CD4-positive, alpha-beta T cell treated with Interleukin-6 at 100 ng/mL for 8 hours (primary cell): ENCODE measurements at places on chromosomes 1 and 21.

DNA sequence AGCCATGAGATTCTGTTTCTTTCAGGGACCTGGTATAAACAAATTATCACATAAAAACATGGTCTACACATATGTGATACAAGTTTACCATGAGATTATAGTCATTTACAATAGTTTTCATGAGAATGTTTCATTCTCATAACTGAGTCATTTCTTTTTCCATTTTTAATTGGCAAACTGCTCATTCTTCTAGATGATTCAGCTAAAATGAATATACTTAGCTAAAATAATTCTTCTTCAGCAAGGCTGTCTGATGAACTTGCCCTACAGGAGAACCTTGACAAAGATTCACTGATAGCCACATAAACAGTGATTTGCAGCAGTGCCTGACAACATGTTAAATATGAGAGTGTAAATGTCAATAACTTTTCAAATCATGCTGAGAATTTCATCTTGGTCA lies 253.2 kb downstream of the FMN2 start:
- no peak for DNase-seq

DNA sequence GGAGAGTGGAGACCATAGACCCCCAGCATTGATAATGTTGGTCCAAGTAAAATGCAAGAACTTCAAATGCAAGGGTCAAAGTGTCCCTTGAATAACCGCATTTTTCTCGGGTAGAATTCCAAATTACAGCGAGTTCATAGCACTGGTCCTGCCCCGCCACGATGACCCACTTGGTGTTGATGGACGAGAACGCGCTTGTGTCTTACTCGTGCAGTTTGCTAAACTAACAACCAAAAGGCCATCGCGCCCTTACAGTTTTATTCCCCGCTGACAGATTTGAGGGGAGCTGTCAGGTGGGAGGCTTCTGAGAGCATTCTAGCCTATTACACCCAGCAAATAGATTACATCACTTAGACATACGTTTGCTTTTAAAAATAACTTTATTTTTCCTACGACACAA lies 17.3 kb upstream of the TSPEAR start:
- DNase-seq, result no peak

- DNase-seq, result peak; percentile 62
Measured at GRCh38 chr1:39258146-39258924, 53.8 kb downstream of the MACF1 start.

GRCh38 chr1:7584643-7585042 lies 186.5 kb upstream of the VAMP3 start:
- no peak for DNase-seq

DNA sequence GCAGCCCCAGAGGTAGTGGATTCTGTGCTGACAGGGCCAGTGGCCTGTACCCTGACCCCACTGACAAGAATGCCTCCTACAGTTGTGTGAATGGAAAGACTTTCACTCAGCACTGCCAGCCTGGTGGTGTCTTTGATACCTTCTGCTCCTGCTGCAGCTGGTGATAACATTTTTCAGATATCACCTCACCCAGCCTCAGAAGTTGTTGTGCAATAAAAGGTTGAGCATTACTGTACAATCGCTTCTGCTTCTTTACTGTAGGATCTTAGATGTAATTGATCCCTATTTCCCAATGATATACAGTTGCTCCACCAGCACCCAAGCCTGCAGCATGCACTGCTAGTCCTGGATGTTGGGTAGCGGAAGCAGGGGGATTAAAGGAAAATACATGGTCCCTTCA lies 4.8 kb upstream of the CHIA start:
- no peak for DNase-seq

- no peak for DNase-seq
Measured at GRCh38 chr1:234909307-234909810, 219.3 kb downstream of the TOMM20 start.
